Fibroblast of lung (primary cell): ENCODE measurements at places on chromosomes 5 and 9.

- DNase-seq, result no peak
These were observed 11.5 kb upstream of the PSIP1 start for GRCh38 chr9:15522130-15522755.

- peak; percentile 88 for DNase-seq
These were observed 38.4 kb downstream of the LHFPL2 start for GRCh38 chr5:78610163-78610583.

DNA sequence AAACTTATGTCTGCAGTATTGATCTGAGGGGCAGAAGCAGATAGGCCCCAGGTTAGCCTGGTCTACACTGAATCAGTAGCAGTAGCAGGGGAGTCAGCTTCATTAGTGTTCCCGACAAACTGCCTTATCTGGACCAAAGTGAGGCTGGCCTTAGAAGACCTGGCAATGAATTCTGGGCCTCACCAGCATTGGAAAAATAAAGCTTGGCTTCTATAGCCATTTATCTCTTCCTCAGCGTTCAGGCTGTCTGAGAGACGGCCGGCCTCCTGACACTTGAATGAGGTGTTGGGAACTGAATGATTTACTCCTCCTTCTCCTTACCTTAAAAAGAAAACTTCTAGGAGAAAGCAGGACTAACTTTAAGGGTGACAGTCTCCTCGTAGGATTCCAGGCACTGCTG lies 141.8 kb upstream of the RUSC2 start:
- no peak for DNase-seq

- peak; percentile 22 for DNase-seq
These were observed 371.2 kb upstream of the RORB start for GRCh38 chr9:74125941-74126340.

GRCh38 chr9:72533322-72533721 lies 11.9 kb downstream of the TMC1 start:
- DNase-seq, result peak; percentile 85

- no peak for DNase-seq
These were observed 593.7 kb upstream of the ACO1 start for GRCh38 chr9:31790720-31791119.

- DNase-seq, result peak; percentile 8
These were observed 323.1 kb upstream of the ACTBL2 start for GRCh38 chr5:57805732-57806131.
